ENCODE measurements at places on chromosomes 4 and X.

- no peak for DNase-seq
Observed at GRCh38 chr4:36966756-36967460, 277.6 kb upstream of the NWD2 start.

- no peak for DNase-seq
Observed at GRCh38 chr4:181293541-181293940, 949.7 kb upstream of the TENM3 start.

DNA sequence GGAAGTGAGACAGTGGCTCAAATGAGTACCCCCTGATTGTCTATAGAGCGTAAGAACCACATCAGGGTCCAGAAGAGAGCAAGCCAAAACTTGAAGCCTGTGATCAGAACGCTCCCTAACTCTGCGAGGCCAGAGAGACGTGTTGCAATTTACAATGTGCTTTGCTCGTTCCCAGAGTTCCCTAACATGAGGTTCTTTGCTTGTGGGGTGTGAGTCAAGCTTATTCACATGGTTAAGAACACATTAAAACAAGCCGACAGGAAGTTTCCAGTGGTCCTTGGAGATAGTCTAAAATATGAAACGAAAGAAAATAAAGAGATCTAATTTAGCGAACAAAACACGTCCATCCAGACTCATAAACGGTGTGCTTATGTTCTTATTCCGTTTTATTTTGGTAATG lies 702.3 kb downstream of the TRIML1 start:
- no peak for DNase-seq

- DNase-seq: no peak
Observed at GRCh38 chr4:15109600-15109999, 107.3 kb downstream of the CPEB2 start.

- DNase-seq: no peak
Observed at GRCh38 chr4:148078061-148078460, 346.2 kb downstream of the ARHGAP10 start.

- DNase-seq: no peak
Observed at GRCh38 chr4:71360844-71361243, 22.0 kb downstream of the SLC4A4 start.

GRCh38 chr4:37652747-37653527 lies 33.2 kb downstream of the RELL1 start:
- DNase-seq: no peak

GRCh38 chr4:180189666-180190065 lies 2053.5 kb upstream of the TENM3 start:
- no peak for DNase-seq

DNA sequence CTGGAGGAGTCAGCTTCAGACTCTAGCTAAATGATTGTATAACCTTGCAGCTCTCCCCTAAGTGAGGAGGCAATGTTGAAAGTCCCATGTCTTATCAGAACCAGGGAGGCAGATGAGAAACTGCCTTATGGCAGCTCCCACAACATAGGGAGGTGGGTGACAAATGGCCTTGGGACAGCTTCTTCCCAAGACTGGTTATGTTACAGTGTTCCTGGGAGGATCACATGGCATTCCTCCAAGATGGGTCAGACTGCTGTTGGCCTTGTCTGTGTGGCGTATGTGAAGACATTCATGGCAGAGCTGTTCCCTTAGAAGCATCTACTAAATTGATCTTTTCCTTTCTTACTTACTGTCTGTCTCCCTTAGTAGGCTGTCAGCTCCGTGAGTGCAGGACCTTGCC lies 42.0 kb downstream of the HPRT1 start:
- no peak for DNase-seq

DNA sequence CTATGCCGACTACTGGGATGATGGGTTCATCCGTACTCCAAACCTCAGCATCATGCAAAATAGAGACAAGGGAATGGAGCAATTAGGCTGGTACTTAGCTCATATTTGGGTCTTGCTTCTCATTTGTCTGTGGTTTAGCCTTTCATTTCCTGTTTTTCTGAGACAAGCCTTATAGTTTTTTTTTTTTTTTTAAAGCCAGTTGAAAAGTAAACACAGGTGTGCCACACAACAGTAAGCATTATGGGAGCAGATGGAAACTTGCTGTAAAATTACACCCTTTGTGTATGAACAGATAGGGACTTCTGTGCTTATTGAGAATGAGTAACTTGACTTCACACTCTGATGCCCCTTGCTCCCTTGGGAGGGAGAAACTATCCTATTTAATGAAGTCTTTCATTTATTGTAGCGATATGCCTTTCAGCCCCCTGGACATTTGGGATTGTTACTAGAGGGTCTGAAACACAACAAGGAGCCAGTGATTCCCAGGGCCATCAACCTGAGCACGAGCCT lies 13.7 kb downstream of the RASSF6 start:
- no peak for DNase-seq

DNA sequence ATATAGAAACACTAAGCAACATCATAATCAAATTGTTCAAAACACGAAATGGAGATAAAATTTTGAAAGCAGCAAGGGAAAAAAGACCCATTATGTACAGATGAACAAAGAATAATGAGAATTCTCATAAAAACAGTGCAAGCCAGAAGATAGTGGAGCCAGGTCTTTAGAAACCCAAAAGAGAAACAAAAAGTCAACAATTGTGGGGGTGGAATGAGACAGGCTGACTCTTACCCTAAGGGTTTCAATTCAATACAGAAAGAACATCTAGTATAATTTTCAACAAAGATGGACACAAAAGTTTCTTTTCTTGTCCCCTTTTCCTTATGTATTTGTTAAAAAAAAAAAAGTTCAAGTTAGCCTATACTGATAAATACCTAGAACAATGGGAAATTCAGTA lies 34.0 kb upstream of the MAGEB2 start:
- no peak for DNase-seq

DNA sequence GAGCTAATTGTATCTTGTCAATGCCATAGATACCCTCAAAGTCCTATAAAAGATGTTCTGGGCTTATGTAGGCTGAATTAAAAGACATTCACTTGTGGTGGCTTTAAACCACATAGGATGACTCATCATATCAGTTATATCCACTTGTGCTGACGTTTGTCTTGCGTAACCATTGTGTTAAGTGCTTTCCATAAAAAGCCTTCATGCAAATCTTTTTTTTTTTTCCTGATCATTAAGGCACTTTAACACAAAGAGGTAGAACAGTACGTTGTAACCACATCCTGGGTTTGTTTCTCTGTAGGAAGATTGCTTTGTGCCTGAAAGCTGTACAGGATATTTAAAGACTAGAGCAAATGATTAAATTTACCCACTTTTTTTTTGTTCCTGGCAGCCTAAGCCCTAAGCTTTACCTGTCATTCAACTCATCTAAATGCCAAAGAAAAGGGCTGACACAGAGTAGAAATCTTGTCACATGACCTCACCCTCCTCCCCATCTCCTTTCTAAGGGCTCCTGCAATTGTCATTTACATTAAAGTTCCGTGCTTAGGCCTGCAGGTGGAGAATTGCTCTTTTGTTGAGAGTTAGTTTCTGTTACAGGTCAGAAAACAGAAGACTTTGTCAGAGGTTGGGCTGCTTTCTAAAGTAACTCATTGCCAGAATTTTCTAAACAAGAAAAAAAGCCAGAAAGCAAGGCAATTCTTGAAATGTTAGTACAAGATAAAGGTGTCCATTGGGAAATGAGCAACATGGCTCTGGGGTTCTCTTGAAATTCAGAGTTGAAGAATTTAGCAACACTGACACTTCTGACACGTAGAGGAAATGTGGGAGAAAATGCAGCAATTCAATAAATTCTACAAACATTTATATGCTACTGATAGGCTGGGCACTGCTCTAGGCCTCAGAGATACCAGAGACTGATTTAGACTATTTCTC lies 555.6 kb downstream of the PPARGC1A start:
- no peak for DNase-seq

GRCh38 chrX:153797415-153798015 lies 3.0 kb downstream of the SSR4 start:
- no peak for DNase-seq
